Myometrial cell (primary cell): ENCODE measurements at places on chromosomes 6 and 20. TPM values are rescaled to one million over a fixed set of nuclear protein-coding genes. Genes with fewer than 3 reads are reported as not detected.

Gene LY86
- not detected in 2 replicates for total RNA-seq

Gene IRF4
- not detected in 2 replicates for total RNA-seq

Gene C6orf15
- total RNA-seq = not detected in 2 replicates

Gene ABHD16B
- total RNA-seq = not detected in 2 replicates

Gene TMEM244
- not detected in 2 replicates for total RNA-seq

Gene XKR7
- not detected in 2 replicates for total RNA-seq
